Stimulated activated naive CD4-positive, alpha-beta T cell treated with Interleukin-2 at 50 U/mL for 16 hours (primary cell): ENCODE measurements at places on chromosomes 5 and 9.

DNA sequence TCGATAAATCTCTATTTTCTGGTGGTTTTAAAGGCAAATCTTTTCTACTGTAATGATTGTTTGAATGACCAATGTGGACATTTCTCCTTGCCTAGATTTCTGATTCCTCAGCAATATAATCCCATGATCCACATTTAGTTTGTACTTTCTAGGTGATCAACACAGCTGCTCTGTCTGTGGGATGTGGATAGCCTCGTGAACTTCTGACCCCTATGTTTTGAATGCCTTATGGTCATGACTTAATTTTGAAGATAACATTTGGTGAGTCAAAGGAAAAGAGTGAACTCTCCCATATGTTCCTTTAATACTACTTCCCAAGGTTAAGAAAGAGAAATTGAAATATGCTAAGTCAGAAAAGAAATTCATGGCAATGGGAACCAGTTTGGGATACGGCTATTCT, 147.5 kb downstream of the CAVIN4 start:
- DNase-seq, result no peak

- no peak for DNase-seq
Measured at GRCh38 chr9:69667306-69667705, 4.9 kb downstream of the APBA1 start.

- DNase-seq, result no peak
Measured at GRCh38 chr5:139391570-139392323, 2.0 kb upstream of the MZB1 start.

DNA sequence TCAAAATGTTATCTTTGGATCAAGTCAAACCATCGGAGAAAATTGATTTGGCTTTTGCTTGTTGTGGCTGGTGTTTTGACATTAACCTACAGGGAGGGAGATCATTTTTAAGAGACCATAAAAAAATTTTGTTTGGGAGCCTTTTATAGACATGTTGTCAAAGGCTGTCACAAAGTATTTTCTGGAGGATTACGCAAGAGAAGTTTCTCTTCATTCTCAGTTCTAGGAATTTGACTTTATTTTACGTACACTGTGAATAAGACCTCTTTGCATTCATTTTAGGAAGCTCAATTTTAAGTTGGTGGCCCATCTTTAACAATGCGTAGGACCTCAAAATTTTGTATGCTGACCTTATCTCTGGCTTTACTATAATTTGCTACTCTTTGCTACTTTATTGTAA, 50.2 kb upstream of the SLC44A1 start:
- DNase-seq, result no peak

DNA sequence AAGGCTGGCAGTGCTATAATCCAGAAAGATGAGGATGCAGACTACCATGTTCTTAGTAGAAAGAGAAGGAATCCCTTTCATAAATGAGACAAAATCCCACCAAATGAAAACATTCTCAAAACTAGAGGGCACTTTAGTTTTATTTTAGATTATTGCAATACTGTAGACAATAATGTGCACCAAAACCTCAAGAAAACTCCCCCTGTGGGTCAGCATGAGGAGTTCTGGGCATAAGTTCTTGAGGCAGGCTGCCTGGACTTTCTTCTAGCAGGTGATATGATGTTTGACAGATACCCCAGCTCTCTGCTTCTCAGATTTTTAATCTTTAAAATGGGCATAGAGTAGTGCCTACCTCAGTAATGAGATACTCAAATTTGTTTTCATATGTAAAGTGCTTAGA, 196.3 kb upstream of the CTNND2 start:
- DNase-seq, result no peak

GRCh38 chr5:120326651-120327050, 137.4 kb upstream of the PRR16 start:
- no peak for DNase-seq

DNA sequence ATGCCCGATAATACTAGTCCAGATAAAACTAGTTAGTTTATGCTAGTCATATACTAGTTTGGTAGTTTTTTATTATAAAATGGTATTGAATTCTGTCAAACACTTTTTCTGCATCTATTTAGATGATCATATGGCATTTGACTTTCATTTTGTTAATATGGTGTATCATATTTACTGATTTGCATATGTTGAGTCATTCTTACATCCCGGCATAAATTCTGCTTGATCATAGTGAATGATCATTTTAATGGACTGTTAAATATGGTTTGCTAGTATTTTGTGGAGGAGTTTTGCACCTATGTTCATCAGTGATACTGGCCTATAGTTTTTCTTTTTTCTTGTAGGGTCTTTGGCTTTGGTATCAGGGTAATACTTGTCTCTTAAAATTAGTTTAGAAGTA, 365.6 kb downstream of the TAF11L14 start:
- DNase-seq, result no peak

DNA sequence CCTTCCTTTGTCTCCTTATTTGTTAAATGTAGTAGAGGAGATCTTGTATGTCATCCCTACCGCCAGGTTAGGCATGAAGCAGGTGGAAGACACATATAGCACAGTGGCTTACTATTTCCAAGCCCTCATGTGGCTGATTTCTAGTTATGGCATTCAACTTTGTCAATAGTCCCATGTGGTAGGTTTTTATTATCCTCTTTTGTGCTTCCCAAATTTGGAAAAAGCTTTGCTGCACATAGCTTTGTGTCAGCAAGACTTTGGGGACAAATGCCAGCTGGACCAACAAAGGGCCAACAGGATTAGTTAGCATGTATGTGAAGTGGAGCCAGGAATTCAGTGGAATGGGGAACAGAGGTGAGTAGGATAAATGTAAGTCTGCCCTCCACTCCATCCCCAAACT, 276.3 kb downstream of the PSAT1 start:
- no peak for DNase-seq

- no peak for DNase-seq
Measured at GRCh38 chr5:170479484-170479883, 24.3 kb upstream of the KCNIP1 start.

DNA sequence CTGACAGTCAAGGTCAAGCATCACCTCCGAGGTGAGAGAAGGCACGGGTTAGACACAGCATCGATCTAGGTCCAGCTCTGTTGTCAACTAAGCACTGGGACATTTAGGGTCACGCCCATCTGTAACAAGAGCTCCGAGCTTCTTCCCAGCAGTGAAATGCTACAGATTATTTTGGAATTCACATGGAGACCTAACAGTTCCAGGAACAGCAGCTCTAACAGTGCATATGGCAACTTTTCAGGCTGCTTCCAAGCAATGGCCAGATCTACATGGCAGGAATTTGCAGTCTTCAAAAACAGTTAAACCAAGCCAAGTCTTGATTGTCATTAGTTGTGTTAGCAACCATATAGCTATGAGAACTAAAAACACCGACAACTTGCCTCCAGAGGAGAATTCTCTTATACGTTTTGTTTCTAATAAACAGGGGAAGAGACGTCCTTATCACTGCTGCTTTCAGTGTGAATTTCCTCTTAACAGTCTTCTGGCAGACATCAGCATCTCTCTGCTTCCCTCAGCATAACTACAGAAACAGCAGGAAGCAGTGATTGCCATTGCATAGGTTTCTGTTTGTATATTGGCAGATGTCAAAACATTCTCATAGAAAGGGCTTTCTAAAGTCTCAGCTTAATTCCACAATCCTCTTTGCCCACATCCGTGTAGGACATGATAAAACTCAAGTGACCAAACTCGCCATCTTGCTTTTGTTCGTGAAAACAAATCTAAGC, 242.1 kb upstream of the DAPK1 start:
- DNase-seq, result no peak

DNA sequence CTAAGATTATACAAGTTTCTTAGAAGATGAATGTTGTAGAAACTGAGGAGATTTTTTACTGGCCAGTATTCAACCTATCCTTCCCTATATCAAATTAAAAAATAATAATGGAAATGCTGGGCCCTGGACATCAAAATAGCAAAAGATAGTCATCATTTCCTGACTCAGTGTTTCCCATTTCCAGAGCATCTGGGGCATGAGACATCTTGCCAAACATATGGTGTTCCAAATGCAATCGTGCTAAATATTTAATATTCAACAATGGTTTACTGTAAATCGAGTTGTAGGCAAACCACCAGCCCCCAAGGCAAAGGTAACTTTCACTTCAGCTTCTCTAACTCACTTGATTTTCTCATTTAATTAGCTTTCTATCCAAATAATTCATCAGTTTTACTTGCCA, 152.9 kb downstream of the FRMD3 start:
- no peak for DNase-seq

DNA sequence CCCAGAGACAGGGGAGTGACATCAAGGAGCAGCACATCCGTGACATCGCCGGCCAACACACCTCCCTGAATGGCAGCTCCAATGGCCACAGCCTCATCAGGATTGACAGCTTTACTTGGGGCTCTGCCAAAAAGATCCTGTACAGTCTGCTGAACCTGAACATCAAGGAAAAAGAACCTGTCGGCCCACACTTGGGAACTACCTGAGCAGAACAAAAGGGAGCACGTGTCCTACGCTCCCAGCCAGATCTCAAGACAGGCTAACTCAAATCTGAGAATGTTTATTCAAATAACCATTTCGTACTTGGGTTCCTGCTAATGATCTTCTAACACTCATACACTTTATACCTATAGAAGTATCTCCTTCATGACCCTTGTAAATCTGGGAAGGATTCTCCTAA, 15.3 kb downstream of the HSPA9 start:
- DNase-seq, result no peak

GRCh38 chr5:110590187-110590586, 136.3 kb downstream of the TMEM232 start:
- DNase-seq, result no peak

GRCh38 chr9:127683723-127684122, 23.1 kb upstream of the CFAP157 start:
- no peak for DNase-seq

- no peak for DNase-seq
Measured at GRCh38 chr5:27944471-27944870, 906.1 kb upstream of the CDH9 start.
